ENCODE measurements at places on chromosomes 4 and X. TPM values are rescaled to one million over a fixed set of nuclear protein-coding genes. Genes with fewer than 3 reads are reported as not detected.

The XPNPEP2 gene
- polyA plus RNA-seq = 0.92 TPM

The GRIA3 gene
- polyA plus RNA-seq = 2.1 TPM

The TRIML1 gene
- not detected for polyA plus RNA-seq

The UGT2B10 gene
- not detected for polyA plus RNA-seq

The DRD5 gene
- 0.31 TPM for polyA plus RNA-seq

The MAGEE2 gene
- polyA plus RNA-seq = 0.46 TPM

The STAP1 gene
- 1.1 TPM for polyA plus RNA-seq

The NAA11 gene
- polyA plus RNA-seq = not detected

Data from stomach (tissue), 19 donors.